ENCODE measurements at places on chromosomes 11 and 22.

- no peak for DNase-seq
These were observed 2.5 kb downstream of the OR6X1 start for GRCh38 chr11:123751781-123752180.

DNA sequence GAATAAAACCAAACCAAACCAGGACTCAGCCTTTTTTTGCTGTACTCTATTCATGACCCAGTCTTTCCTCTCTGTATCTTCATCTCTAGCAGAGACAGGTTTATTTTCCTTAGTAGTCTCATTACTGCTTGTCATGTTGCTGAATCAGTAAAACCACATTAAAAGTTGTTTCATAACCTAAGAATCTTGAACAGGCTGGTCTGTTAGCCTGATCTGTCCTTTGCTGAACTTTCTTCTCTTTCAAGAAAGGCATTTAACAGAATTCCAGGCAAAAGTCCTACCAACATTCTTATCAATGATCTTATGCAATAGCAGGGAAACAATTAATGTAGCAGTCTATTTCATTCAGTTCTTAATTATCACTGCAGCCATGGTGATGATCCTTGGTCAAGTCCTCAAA is 197.7 kb downstream of the CASP12 start:
- no peak for DNase-seq

DNA sequence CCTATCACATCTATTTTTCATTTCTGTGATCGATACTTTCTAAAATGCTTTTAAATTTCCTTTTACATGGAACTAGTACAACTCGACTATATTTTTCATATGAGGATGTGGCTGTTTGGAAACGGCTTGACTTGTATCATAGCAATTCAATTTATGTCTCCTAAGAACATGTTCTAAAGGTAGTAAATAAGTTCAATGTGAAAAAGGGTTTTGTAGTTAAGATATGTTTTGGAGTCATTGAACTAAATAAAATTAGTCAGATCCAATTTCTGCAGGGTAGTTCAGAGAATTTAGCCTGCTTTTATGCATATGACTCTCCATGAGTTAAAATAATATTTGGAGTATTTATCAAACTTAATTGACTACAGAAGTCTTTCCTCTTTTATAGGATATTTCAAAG is 1121.4 kb downstream of the LRRC4C start:
- DNase-seq = no peak

DNA sequence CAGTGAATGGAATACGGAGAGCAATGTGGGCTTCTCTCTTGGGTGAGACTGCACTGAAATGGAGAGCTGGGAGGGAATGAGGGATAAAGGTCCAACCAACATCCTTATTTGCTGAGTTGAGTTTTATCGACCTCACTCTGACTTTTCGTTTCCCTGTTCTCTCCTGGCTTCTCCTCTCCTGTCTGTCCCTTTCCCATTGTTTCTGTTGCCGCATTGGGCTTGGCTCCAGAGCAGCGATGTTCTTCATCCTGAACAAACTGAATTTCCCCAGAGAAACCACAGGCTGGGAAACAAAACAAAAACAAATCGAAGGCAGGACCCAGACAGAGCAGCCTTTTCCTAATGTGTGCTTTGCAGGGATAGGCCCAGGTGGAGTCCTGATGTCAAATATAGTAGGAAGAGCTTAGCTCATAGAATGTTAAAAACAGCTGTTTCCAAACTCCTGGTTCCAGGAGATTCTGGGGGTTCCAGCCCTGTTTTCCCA is 30.0 kb downstream of the MOV10L1 start:
- DNase-seq = no peak

DNA sequence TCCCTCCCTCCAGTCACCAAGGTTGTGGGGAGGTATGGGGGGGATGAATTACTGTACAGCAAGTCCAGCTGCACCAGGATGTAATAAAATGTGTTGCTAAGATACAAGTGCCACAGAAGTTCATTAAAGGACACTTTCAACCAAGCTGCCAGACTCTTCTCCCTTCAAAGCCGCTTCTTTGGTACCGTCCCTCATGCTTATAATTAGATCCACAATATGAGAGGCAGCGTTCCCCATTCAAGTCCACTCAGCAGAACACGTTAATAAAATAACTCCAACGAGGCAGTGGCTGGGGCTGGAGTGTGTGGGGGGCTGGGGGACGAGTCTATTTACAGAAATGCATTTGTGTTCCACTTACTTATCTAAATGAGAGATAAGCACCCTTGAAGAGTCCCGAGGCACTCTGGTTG is 14.7 kb downstream of the PHF21B start:
- DNase-seq = no peak

GRCh38 chr11:60957188-60957587 is 5.2 kb upstream of the SLC15A3 start:
- no peak for DNase-seq

GRCh38 chr11:70572974-70573260 is 174.6 kb downstream of the CTTN start:
- no peak for DNase-seq

- DNase-seq = no peak
These were observed 572.4 kb upstream of the B3GAT1 start for GRCh38 chr11:134984421-134984820.

- no peak for DNase-seq
These were observed 54.5 kb downstream of the PPME1 start for GRCh38 chr11:74225565-74225964.

- no peak for DNase-seq
These were observed 67.3 kb downstream of the HIPK3 start for GRCh38 chr11:33324302-33324985.

GRCh38 chr11:77438487-77438886 is 35.4 kb downstream of the PAK1 start:
- no peak for DNase-seq

- no peak for DNase-seq
These were observed 6.3 kb downstream of the GRIK4 start for GRCh38 chr11:120517801-120518291.

- DNase-seq = no peak
These were observed 43.0 kb downstream of the DSCAML1 start for GRCh38 chr11:117754030-117754429.

GRCh38 chr11:32050264-32050663 is 40.6 kb upstream of the RCN1 start:
- no peak for DNase-seq

DNA sequence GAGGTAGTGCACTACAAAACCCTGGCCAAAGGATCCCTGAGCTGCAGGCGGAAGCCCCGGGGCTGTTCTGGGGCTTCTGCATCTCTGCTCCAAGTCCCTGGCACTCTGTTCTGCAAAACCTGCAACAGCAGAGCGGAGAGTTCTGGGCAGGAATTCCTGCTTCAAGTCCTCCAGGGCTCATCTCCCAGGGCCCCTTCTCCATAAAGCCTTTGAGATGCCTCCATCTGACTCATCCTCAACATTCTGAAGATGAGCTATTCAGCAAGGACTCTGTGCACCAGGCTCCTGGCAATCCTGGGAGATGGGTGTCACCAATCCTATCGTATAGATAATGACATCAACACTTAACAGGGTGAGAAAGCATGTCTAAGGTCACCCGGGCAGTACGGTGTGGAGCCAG is 19.3 kb downstream of the SYN3 start:
- DNase-seq = no peak

GRCh38 chr11:19173004-19173689 is 28.6 kb downstream of the CSRP3 start:
- DNase-seq = no peak
